ENCODE measurements at places on chromosomes 7 and 10.

- DNase-seq = no peak
Measured at GRCh38 chr7:32347244-32347828, 142.8 kb downstream of the LSM5 start.

GRCh38 chr7:43914795-43915194 lies 8.4 kb upstream of the URGCP start:
- DNase-seq = no peak

DNA sequence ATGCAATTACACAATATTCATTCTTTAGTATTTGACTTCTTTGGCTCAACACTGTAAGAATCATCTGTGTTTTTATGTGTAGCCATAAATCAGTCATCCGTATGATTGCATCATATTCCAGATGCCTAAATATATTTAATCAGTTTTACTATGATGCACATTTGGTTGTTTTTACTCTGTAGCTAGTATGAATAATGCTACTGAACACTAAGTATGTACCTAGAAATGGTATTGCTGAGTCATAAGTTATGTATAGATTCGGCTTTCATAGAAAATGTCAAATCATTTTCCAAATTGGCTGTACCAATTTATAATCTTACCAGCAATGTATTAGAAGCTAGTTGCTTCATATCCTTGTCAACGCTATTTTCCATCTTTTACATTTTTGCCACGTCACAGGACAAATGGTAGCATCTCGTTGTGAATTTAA lies 197.3 kb upstream of the PLXNA4 start:
- no peak for DNase-seq

DNA sequence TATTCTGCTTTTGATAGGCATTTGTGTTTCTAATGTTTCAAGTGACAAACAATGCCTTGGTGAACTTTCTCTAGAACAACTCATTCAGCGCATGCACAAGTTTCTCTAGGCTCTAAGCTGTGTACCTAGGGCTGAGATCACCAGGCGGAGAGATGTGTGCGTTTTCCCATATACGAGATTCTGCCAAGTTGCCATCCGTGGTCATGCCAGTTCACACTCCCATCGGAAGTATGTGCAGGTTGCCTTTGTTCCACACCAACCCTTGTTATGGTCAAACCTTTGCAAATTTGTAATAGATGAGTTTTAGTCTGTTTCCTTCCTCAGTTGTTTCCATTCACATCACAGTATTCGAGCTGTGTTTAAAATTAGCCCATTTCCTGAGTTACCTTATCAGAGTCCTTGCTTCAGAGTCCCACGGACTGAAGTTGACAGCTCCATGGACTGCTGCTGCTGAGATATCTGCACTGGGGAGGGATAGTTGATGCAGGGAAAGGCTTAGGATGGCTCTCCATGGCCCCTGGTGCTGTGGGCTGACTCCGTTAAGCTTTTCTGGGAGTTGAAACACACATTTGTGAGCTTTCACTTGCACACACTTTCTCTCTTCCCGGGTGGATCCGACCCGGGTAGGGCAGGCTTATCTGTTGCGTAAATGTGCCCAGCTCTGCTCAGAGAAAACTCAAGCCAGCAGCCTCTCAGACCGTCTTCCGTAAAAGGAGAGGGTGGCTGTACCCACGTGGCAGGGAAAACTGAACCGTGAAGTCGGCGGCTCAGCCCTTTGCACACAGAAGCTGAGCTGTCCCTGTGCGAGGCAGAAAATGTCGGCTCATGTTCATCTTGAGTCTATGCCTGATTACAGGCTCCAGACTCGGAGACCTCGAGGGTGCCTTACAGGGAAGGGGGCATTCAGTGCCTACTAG lies 49.4 kb downstream of the HK1 start:
- DNase-seq = no peak

DNA sequence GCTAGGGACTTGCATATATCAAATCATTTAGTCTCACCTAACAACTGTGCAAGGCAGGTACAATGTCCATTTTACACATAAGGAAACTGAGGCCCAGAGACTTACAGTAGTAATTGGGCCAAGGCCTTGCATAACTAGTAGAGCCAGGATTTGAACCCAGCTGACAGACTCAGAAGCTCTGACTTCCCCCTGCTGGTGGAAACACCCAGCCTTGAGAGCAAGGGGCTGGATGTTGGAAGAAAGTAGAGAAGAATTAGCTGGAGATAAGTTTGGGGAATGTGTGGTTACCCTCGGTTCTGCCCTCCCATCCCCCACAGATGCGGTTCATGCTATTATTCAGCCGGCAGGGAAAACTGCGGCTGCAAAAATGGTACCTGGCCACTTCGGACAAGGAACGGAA lies 2.0 kb downstream of the AP1S1 start:
- no peak for DNase-seq

- no peak for DNase-seq
Measured at GRCh38 chr10:62000037-62000603, 98.6 kb downstream of the ARID5B start.

All from activated naive CD8-positive, alpha-beta T cell treated with anti-CD3 and anti-CD28 coated beads, Interleukin-2, amount 50 U/mL, for 16 hours (primary cell).